ENCODE measurements at places on chromosomes 11 and 22. TPM values are rescaled to one million over a fixed set of nuclear protein-coding genes. Genes with fewer than 3 reads are reported as not detected.
A peak's percentile ranks its signal among the peaks of the same experiment; 100 is the strongest.

DNA sequence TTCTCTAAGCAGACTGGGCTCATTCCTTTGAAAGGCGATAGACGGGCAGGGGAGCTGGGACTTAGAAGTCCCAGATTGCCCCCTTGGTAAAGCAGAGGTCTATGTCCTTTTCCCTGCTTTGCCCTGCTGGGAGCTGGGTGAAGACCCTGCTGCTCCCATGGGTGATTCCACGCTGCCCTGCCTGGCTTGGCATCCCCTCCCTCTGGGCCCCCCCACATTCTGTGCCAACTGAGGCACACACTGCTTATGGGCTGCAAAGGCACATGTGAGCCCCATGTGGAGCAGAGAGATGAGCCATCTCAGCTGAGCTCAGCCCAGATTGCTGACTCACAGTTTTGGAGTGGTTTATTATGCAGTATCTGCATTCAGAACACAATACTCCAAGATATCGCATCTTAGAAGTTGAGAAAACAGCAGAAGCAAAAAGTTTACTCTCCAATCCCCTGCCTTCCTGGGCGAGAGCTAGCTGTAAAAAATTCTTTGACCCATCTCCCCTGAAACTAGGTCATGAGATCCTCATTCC lies 127.2 kb downstream of the ST3GAL4 start:
- no peak for DNase-seq

GRCh38 chr11:15114501-15115475 lies at the start of gene INSC:
Gene INSC, plus strand, starts transcription at chr11:15114923. Its CDS starts 34,252 bp downstream, at chr11:15149175.
- no peak for DNase-seq

The C1QTNF4 gene
- 1.0 TPM for total RNA-seq

- DNase-seq = no peak
These were observed 72.8 kb downstream of the ALX4 start for GRCh38 chr11:44237156-44237555.

- peak; percentile 65 for DNase-seq
These were observed 451.3 kb downstream of the TBC1D22A start for GRCh38 chr22:47213571-47214230.

GRCh38 chr11:23509821-23510220 lies 649.5 kb upstream of the CCDC179 start:
- DNase-seq = no peak

GRCh38 chr11:69943066-69943465 lies 123.8 kb upstream of the FGF3 start:
- DNase-seq = no peak

The PICALM gene
- 96.7 TPM for total RNA-seq

DNA sequence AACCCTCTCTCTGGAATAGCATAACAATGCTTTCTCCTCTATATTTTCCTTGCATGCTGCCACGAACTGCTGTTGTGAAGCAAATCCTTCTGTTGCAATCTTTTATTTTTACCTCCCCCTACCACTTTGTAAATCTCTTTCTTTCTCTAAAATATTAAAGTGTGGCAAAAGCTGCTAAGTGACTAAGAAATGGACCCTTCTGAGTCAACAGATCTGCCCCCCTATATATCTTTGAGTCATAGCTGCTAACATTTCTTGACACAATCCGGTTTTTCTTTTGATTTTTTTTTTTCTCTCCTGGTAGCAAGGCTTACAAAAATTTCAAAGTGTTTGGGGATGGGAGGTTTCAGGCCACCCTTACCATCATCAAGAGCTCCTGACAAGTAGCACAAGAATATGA lies 39.0 kb upstream of the KIRREL3 start:
- DNase-seq = no peak

- no peak for DNase-seq
These were observed 11.2 kb downstream of the EIF4G2 start for GRCh38 chr11:10797531-10797930.

- no peak for DNase-seq
These were observed 7.7 kb upstream of the SYVN1 start for GRCh38 chr11:65141896-65142494.

DNA sequence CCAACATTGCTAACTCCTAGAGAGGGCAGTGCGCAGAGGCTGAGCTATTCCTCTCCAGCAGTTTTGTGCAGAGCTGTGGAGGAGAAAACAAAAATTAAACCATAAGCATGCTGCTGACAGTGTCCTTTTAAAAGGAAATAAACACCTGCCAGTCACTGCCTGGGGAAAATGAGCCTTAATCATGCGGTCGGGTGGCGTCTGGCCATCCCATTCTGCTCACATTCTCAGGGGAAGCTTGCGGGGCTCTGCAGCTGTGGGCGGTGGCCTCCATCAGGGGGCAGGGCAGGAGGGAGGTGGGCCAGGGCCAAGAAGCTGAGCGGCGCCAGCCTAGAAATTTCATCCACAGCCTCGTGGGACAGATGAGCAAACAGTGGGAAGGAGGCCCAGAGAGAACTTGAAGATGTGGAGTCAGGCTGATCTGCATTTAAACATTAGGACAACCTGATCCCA lies 71.0 kb upstream of the TP53I11 start:
- no peak for DNase-seq

GRCh38 chr11:114308689-114309089 lies 12.5 kb downstream of the NNMT start:
- no peak for DNase-seq

GRCh38 chr11:92314499-92314898 lies 89.9 kb downstream of the FAT3 start:
- DNase-seq = no peak

- DNase-seq = no peak
These were observed 6.9 kb upstream of the MMP20 start for GRCh38 chr11:102632026-102632425.

The CCDC89 gene
- total RNA-seq = not detected

The AIFM3 gene
- 1.2 TPM for total RNA-seq

DNA sequence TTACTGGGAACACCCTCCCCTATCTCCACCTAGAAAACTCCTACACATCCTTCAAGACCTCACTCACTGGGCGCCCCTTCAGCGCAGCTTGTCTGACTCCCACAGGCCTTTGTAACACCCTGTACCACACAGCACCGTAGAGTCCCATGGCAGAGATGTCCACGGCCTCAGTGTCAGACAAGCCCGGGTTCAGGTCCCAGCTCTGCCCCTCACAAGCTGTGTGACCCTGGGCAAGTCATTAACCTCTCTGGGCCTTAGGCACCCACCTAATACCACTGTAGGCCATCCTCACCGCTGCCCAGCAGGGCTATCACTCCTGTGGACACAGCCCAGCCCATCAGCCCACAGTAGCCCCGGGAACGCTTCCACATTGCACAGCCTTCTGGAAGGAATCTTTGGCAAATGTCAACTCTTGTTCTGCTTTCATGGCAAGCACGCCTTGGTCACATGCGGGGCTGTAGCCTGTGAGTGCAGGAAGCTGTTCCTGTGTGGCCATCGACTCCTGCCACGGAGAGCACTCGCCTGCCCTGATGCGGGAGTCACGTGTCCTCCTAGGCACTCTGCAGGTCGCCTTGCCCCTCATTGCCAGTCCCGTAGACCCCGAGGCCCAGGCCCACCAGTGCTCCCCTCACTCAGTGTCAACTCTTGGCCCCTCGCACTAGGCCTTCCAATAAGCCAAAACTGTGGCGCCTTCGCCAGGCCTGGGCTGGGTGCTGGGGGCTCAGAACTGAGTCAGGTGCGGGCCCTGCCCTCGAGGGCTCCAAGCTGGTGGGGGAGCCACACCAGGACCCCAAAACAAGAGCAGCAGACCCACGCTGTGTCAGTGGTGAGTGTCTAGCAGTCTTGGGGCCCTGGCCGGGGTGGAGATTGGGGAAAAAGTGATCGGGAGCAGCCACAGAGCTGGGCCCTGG lies 32.9 kb upstream of the RFPL3 start:
- DNase-seq = no peak

DNA sequence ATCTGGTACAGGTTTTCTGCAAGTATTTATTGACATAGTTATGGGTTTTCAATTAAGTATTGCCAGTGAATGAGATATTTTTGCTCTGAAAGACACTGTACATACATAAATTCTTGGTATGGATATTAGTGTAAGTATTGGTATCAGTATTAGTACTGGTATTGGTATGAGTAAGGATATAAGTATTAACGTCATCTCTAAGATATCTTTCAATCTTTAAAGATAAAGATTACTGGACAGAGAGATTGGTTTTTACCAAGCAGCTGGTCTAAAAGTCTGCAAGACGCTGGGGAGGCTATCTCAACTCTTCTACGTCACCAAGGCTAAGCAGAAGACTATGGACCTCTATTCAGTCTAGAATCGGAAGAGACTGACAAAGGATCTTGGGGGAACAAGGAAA lies 234.5 kb downstream of the NXPE2 start:
- no peak for DNase-seq

The LRP4 gene
- not detected for total RNA-seq

The MEI1 gene
- 56.7 TPM for total RNA-seq

DNA sequence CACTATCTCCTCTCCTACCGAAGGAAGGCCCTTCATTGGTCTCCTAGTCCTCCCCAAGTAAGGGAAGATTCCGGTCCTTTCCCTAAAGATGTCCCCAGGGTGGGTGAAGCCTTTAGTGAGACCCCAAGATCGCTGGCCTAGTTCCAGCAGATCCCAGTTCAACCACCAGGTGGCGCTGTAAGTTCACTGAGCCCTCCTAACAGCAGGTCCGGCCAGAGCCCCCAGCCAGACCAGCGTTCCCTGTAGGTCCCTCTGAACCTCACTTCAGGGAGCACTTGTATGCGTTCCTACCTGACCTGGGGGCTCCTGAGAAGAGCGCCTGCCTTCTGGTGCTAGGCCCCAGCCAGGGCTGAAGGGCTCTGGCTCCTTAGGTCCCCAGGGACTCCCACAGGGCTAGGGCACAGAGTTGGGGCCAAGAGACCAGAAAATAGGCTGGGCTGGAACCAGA lies 38.1 kb downstream of the LMO1 start:
- peak; percentile 48 for DNase-seq

- DNase-seq = no peak
These were observed 72.5 kb downstream of the MICAL2 start for GRCh38 chr11:12182676-12183541.

DNA sequence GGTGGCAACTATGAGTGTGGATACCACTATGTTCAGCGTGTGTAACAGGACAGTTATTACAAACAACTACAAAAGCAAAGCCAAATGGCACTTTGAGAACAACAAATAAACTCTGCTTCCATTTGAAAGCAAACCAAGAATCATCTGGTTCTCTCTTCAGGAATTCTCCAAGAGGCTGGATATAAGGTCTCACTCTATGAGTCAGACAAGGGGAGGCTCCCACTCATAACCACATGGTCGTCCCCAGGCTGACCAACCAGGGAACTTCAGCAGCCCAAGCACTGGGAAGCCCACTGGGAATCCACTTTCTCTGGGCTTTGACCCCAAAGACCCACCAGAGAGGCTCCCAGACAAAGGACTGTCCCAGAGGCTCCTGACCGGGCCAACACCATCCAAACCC lies 35.3 kb downstream of the DGCR2 start:
- DNase-seq = no peak

DNA sequence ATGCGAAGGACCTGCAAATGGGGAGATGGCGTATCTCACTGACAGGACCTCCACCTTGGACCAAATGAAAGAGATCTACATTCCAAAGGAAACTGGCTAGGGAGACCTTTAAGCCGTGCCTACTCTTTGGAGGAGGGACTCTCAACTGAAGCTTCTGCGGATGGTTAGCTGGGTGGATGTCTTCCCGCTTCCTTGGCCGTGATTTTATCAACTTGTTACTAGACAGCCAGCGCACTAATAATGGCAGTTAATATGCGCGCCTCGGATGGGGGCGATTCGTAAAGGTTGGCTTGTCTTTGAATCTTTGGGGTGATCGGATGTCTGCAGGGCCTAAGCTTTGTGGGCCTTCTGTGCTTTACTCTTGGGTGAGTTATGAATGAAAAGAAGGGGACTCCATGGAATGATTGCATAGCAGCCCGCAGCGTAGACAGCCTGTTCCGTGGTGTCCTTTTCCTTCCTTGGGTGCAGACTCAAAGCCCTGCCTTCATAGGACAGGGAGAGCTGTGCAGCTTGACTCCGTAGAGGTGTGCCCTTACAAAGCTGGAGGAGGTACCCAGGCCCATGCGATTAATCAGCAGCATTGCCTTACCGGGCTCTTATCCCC lies 1.5 kb downstream of the ZNRF3 start:
- DNase-seq = no peak

DNA sequence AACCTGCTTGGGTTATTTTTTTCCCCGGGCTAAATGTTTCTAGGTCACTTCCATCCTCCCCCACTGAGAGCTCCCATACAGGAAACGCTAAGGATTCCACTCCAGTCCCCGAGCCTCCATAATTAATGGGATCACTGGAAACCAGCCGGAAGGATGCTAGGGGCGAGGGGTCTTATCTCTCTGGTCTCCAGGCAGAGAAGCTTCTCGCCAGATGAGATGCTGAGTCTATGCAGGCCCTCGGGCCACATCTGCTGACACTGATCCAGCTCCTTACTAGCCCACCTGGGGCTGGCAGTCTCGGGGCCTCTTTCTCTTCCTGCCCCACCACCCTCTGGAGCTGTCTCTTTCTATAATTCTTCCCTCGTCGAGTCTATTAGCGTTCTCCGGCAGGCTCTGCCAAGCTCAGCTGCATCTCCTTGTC lies 125.9 kb upstream of the SYT13 start:
- DNase-seq = no peak

DNA sequence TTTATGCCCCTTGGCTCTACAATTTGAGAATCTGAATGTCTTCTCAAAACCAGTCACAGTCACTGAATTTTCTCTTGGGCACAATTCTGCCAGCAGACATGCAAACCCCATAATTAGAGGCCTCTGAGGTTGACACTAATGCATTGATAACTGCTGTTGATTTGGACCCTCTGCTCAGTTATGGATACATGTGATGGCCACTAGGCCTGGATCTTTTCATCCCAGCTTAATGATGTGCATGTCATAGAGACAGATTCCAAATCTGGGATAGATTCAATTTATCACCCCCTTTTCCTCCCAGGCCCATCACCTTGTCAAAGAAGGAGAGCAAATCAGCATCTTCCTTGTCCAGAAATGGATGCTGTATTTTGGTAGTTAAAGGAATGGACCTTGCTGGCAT lies 92.2 kb downstream of the C11orf91 start:
- DNase-seq = no peak

DNA sequence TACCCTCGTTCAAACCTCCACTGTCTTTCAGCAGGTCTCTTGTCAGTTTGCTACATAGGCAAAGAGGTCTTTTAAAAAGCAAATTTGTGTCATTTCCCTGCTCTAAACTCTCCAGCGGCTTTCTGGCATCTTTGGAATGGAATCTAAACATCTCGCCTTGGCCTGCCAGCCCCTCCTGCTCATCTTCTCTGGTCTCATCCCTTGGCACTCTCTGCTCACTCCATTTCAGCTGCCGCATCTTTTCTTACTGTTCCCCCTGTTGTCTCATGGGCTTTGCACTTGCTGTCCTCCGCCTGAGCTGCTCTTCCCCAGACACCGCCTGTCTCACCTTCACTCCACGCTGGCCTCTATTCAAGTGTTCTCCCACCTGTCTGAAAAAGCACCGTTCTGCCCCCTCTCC lies 46.6 kb downstream of the BMAL1 start:
- DNase-seq = no peak

DNA sequence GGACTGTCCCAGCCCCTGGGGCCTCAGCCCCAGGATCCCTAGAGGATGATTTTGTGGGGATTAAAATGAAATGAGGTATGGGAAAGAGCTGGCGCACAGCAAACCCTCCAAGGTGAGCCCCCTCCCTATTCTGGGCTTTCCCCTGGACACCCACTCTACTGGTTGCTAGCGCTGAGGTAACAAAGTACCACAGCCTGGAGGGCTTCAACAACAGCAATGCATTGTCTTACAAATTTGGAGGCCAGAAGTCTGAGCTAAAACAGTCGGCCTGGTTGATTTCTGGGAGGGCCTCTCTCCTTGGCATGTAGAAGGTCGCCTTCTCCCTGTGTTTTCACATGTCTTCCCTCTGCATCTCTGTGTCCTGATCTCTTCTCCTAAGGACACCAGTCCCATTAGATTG lies 913.6 kb downstream of the NTM start:
- no peak for DNase-seq

The WBP2NL gene
- 5.7 TPM for total RNA-seq

Measured in naive thymus-derived CD4-positive, alpha-beta T cell (primary cell).